Left lobe of liver (tissue), 2 donors: ENCODE measurements at places on chromosomes 2 and 18. TPM values are rescaled to one million over a fixed set of nuclear protein-coding genes. Genes with fewer than 3 reads are reported as not detected.

- DNase-seq, result no peak
These were observed 447.3 kb downstream of the KCNJ3 start for GRCh38 chr2:155145758-155146229.

DNA sequence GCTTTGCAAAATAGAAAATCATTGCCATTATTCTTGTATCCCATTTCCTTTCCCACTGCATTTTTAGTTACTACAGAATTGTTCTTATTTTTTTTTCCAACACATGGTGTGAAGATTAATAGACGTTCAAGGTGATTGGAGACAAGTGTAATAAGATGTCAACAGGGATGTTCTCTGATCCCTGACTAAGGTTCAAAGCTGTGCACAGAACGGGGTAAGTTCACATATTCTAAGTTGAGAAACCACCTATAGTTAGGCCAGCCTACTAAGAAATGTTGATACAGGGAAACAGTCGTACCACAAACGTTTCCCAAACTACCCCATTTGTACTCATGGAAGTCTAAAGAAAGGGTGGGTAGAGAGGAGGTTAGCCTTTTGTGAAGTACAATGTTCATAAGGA is 6.4 kb upstream of the TMEM17 start:
- DNase-seq, result no peak

GRCh38 chr2:152525277-152525838 is 190.4 kb downstream of the FMNL2 start:
- no peak for DNase-seq

The FKBP1B gene
- total RNA-seq, result 9.5 TPM

The ADCYAP1 gene
- not detected for total RNA-seq

- DNase-seq, result no peak
These were observed 864 bp downstream of the LBH start for GRCh38 chr2:30231996-30232800.

DNA sequence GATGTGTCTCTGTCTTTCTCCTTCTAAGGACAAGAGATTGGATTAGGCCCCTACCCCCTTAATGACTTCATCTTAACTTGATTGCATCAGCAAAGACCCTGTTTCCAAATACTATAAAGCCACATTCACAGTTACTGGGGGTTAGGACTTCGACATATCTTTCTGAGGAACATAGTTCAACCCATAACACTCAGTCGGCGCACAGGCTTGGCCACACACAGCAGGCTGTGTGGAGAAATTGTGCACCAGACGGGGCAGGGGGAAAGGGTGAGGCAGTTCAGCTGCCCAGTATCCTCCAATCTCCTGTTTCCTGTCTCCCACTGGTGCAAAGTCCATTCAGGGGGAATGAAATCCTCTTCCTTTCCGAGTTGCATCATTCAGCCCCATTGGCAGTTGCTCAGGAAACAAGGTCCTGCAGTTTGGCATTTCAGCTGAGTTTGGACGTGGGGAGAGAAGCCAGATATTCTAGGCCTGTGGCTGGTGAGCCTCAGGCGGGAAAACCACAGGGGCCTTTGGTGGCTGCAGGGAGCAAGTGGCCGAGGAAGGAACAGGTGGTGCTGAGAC is 9.4 kb upstream of the RAPGEF4 start:
- peak; percentile 89 for DNase-seq

- no peak for DNase-seq
These were observed 79.5 kb downstream of the SLC8A1 start for GRCh38 chr2:40372283-40372985.

The ITPRID2 gene
- 96.4 TPM for total RNA-seq

The KLHL30 gene
- 0.10 TPM for total RNA-seq

The SLC16A14 gene
- 1.6 TPM for total RNA-seq

- no peak for DNase-seq
These were observed 688.4 kb downstream of the ADCYAP1 start for GRCh38 chr18:1593091-1593490.

DNA sequence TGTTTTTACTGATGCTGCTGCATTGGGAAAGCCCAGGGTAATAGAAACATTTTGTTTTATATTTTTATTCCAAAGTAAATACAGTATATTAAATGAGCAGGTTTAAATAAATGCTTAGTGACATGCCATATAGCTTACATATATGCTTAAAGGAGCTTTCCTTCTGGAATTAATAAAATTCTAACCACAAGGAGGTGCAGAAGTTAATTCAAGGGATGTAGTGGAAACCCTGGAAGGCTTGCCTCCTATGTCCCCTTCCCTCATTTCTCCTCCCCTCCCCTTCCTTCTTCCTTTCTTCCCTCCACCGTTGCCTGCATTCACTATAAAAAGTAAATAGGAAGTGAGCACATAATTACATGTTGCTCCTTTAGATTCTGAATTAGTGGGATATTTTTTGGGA is 96.3 kb downstream of the UBE2E3 start:
- no peak for DNase-seq

The CPLX4 gene
- not detected for total RNA-seq

DNA sequence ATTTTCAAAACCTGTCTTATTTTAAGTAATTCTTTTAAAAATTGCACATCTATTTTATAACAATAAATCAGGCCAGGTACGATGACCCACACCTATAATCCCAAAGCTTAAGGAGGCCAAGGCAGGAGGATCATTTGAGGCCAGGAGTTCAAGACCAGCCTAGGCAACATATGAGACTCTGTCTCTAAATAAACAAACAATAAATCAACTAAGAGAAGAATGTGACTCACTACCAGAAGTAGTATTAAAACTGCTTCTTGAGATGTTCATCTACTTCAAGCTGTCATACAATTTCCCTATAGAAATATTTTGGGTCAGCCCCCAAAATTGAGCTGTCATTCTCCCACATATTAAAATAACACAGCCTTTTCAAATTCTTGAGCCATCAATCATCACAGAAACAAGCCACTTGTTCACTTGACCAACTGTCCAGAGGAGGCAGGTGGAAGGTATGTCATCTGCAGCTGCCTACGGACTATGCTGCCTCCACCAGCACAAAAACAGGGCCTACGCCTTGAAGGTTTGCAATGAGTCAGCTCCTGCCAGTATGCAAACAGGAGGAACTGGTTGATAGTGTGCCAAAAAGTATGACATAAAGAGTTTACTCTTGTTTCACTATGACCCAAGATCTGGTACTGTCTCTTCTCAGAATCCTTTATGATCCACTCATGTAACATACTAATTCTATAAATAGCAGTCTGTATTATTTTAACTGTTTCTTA is 33.6 kb downstream of the KIDINS220 start:
- DNase-seq, result no peak

DNA sequence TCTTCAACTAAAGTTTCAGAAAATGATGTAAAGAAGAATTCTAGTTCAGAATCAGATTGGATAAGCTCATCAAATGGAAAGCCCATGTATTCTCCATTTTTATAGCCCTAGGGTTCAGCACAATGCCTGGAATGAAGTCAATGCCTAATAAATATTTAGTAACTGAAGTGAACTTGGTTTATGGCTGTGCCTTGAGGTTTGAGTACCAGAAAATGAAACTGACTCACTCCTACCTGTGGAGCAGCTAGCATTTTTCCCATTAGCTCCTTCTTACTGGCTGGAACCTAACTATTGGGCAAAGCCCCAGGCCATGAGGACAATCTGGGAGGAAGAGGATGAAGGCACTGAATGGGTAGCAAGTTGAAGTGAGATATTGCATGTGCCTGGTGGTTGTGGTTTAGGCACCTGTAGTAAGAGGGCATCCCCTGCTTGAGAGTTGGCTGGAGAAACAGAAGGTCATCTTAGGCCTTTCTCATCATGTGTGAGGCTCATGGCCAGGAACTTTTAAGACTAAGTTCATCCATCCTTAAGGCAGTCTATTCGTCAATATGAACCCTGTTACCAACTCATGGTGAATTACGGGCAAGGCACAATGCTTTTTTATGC is 85.0 kb upstream of the LYPD1 start:
- DNase-seq, result no peak

- DNase-seq, result no peak
These were observed 276.3 kb downstream of the TSN start for GRCh38 chr2:122031544-122032263.

The DYNAP gene
- not detected for total RNA-seq

DNA sequence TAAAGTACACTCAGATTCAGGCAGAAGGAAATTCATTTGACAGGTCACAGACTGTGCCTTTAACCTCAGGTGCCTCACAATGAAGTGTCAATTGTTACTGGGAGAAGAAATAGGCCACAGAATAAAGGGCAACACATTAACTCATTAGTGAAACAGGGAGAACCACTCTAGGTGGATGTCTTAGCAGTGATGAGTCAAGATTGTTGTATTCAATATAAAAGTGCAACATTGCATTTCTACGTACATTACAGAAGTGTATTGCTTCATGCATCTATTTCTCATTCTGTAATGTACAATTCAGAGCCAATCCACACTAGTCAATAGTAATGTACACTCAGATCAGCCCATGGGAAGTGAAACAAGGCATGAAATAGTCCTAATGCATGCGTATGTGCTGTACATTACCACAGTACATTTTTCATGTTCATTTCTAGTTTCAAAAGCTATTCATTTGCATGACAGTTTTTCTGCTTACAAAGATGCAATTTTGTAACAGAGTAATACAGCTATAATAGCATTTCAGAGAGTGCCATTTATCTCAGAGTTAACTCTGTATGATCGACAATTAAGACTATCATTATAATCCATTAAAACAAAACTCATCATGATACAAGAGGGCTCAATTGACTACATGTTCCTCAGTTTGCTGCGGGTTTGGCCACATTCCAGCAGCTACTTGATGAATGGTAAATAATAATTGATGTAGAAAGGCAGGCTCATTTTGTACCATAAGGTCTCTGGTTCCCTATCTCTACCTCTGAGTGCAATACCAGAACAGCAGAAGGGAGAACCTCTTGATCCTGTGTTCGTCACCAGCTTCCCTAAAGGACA is 12.2 kb upstream of the ARL5A start:
- no peak for DNase-seq

GRCh38 chr2:43539436-43539835 is 56.4 kb downstream of the THADA start:
- no peak for DNase-seq

The HOXD10 gene
- not detected for total RNA-seq

The GCA gene
- 7.3 TPM for total RNA-seq

The LONRF2 gene
- 0.68 TPM for total RNA-seq

The CNGA3 gene
- not detected for total RNA-seq

DNA sequence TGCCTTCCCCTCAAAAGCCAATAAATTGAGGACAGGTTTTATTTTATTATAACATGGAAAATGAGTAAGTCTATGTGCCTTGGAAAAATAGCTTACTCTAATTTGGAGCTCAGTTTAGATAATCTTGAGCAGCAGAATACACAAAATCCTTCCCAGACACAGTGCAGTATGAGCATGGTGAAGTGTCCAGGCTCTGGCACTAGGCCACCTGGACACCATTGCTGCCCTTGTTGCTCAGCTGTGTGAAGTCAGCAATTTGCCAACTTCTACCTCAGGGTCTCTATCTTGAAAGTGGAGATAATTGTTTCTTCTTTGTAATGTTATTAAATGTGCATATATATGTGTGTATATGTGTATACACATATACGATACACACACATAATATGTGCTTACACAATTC is 104.9 kb upstream of the CAVIN2 start:
- no peak for DNase-seq
